Mesenchymal stem cell (in vitro differentiated cells and primary cell): ENCODE measurements at places on chromosomes 16 and 17.
A peak's percentile ranks its signal among the peaks of the same experiment; 100 is the strongest.

GRCh38 chr17:28740406-28741357, 3.1 kb upstream of the TRAF4 start:
- DNase-seq: no peak

DNA sequence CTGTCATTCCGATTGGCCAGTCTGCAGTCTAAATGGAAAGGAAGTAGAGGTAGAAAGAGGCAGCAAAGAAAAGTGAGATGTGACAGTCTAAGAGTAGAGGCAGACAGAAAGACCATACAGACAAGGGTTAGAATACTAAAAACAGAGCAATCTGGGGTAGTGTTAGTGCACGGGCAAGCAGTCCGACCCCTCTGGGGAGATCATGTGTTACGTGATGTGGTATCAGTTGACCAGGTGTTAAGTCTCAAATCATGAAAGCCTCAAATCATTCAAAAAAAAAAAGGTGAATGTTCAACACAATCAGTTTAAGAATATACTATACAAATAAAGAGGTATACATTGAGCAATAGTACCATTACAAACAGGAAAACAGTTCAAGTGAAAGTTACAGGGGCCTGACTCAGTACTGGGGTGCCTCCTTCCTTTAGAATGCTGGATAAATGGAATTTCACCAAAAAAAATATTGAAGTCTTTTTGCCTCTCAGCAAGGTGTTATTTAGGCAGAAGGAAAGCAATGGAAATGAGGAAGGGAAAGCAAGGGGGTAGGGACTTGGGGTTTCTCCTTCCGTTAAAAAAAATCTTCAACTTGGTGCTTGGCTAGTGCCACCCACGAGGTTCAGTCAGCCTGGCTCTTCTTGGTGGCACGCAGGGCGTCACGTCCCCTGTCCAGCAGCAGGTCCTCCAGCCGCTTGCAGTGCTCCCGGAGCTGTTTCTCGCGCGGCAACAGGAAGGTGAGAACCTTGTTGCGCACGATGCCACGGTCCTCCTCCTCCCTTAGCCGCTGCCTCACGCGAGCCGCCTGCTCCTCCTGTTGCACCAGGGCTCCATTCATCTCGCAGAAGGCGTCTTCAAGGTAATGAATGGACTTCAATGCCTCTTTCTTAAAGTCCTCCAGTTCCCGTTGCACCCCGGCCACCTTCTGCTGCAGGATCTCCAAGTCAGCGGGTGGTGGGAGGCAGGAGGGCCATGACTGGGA, 616 bp downstream of the CCDC182 start:
- DNase-seq: no peak

- DNase-seq: no peak
Observed at GRCh38 chr16:79329166-79329521, 271.4 kb downstream of the MAF start.

DNA sequence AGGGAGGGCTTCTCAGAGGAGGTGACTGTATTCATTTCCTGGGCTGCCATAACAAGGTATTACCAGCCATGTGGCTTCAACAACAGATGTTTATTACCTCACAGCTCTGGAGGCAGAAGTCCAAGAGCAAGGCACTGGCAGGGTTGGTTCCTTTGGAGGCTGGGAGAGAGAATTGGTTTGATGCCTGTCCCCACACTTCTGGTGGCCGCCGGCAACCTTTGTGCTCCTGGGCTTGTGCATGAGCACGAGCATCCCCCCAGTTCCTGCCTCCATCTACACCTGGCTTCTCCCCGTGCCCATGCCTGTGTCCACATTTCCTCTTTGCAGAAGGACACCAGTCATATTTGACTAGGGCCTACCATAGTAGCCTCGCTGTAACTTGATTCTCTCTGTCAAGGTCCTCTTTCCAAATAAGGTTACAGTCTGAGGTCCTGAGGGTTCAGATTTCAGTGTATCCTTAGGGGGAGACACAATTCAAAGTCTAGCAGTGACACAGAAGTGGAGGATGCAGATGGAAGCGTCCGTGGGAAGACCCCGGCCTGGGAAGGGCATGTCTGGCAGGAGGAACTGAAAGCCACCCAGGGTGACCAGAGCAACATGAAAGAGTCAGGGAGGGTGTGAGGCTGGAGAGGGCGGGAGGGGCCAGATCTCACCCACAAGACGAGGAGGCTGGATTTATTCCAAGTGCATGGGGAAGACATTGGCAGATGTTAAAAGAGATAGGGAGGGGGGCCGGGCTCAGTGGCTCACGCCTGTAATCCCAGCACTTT, 188.2 kb upstream of the HSBP1 start:
- DNase-seq: no peak

GRCh38 chr16:88810912-88811768, 588 bp downstream of the APRT start:
- DNase-seq: peak; percentile 80

DNA sequence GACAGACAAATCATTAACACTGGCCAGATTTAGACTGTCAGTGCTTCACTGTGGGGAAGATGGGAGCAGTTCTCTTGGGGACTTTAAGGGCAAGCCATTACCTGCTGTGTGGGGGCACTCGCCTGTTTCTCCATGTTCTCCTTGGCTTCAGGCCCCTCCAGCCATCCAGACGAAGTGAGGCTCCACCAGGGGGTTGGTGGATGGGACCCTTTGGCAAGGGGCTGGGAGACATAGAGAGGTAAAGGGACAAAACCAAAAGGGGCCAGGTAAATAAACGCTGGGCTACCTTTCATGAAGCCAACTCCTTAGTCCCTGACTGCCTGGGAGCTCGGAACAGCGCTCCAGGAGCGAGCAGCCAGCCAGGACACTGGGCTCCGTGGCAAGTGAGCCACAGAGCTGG, 14.0 kb downstream of the TBX4 start:
- no peak for DNase-seq

DNA sequence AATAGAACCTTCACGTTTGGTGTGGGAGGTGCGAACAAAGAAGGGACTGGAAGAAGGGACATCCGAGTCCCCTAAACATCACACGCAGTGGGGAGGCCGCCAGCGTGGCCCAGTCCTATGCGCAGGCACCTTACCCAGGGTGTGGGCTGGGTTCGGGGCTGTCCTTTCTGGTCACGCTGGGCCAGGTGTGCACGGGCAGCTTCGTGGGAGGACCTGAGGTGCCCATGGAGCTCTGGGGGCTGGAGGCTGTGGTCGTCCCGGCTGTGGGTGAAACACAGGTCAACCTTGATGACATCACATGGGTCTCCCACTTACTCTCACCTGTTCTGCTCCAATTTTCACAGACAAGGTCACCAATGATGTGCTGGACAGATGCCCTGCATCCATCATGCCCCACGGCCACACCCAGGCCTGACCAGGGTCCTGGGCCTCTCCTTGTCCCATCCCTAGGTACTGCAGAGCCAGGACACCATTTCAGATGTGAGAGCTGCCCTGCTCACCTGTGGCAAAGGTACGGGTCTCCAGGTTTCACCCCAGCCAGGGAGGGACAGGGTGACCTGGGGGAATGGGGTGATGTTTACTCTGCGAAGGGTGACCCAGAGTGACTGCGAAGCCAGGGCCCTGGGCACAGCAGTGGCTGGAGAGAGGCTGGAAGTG, 3.1 kb downstream of the CD300C start:
- no peak for DNase-seq

DNA sequence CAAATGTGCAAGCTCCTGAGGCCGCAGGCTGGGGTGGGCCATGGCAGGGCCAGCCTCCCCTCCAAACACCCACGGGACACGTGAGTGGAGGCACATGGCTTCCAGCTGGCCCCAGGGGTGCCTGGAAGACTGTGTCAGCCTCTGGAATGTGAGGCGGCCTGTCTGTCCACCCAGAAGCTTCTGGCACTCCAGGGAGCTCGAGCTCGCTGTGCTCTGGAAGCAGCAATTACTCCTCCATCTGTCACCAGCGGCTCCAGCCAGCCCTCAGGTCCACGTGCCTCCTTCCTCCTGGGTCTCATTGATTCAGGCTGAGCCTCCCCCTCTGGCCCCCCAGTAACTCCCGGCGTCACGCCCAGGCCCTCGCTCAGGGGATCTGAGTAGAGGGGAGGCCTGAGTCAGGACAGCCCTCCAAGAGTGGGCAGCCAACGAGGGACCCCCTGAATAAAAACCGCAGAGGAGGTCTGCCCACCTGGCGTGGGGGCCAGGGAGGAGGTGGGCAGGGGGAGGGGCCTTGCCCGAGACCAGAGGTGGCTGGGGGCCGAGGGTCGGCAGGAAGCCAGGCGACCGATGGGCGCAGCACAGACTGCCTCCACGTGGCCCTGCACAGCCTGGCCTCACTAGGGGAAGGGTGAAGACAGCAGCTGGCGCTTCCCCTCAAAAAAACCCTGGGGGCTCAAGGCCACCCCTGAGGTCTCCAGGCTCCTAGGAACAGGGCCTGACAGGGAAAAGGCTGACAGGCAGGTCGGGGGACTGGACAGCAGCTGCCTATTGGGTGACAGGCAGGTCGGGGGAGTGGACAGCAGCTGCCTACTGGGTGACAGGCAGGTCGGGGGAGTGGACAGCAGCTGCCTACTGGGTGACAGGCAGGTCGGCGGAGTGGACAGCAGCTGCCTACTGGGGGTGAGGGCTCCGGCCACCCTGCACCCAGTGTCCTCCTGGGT, 11.9 kb downstream of the PIEZO1 start:
- peak; percentile 96 for DNase-seq

DNA sequence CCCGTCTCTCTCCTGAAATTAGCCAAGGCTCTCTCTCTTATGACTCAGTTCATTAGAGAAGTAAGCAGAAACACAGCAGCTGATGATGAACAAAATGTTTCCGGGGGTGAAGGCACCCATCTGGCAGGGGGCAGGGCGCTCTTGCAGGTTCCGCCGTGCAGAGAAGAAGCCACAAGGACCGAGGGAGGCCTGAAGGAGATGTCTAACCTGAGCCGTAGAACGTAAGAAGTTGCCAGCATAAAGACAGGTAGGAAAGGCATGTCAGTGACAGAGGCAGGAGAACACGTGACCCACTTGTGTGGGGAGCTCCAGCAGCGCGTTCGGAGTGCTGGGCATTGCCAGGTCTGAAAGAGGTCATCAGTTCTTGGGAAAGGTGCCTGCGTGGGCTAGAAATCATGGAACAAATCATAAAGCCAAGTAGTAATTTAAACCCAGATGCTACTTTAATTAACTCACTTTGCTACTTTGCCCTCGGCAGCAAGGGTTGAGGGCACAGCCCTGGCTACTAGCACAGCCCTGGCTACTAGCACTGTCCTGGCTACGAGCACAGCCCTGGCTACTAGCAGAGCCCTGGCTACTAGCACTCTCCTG, 198.6 kb downstream of the RPTOR start:
- peak; percentile 46 for DNase-seq
